ENCODE measurements at places on chromosomes 7 and 10. TPM values are rescaled to one million over a fixed set of nuclear protein-coding genes. Genes with fewer than 3 reads are reported as not detected.

TAF3 gene
- 2.3 TPM for total RNA-seq

HOXA5 gene
- 16.7 TPM for total RNA-seq

EVX1 gene
- total RNA-seq = not detected

FASTK gene
- total RNA-seq = 108 TPM

SFRP5 gene
- total RNA-seq = not detected

GRID2IP gene
- total RNA-seq = not detected

SYT15 gene
- 0.15 TPM for total RNA-seq

FKBP6 gene
- total RNA-seq = not detected

CCL24 gene
- not detected for total RNA-seq

NKX1-2 gene
- under 0.01 TPM for total RNA-seq

CXCL12 gene
- total RNA-seq = 42.0 TPM

ZNF138 gene
- total RNA-seq = 2.2 TPM

ATP6V1F gene
- total RNA-seq = 156 TPM

SGMS1 gene
- 91.3 TPM for total RNA-seq

PCDH15 gene
- total RNA-seq = under 0.01 TPM

CNTNAP2 gene
- total RNA-seq = 0.15 TPM

ADCYAP1R1 gene
- not detected for total RNA-seq

WDFY4 gene
- under 0.01 TPM for total RNA-seq

C10orf88 gene
- total RNA-seq = 8.8 TPM

Measured in smooth muscle cell of trachea (primary cell).